ENCODE measurements at places on chromosomes 6 and 20. TPM values are rescaled to one million over a fixed set of nuclear protein-coding genes. Genes with fewer than 3 reads are reported as not detected.

DEFB125 gene
- total RNA-seq: not detected

SLC52A3 gene
- total RNA-seq: not detected

KCNG1 gene
- total RNA-seq: not detected

BIRC7 gene
- total RNA-seq: not detected

SIRPG gene
- 48.2 TPM for total RNA-seq

KCNQ2 gene
- 0.43 TPM for total RNA-seq

SLC22A2 gene
- not detected for total RNA-seq

TNF gene
- total RNA-seq: 13.8 TPM

FAM83D gene
- 1.3 TPM for total RNA-seq

EZR gene
- 176 TPM for total RNA-seq

FRK gene
- 0.06 TPM for total RNA-seq

RHAG gene
- not detected for total RNA-seq

DYNLT2 gene
- total RNA-seq: 3.1 TPM

- DNase-seq: no peak
These were observed 381.9 kb downstream of the THBS2 start for GRCh38 chr6:168871642-168872315.

- DNase-seq: no peak
These were observed 16.1 kb upstream of the ASF1A start for GRCh38 chr6:118877806-118878205.

- DNase-seq: no peak
These were observed 6.0 kb upstream of the QKI start for GRCh38 chr6:163408352-163408991.

- DNase-seq: no peak
These were observed 38.3 kb upstream of the HMGCLL1 start for GRCh38 chr6:55617272-55617671.

GRCh38 chr6:159044899-159045727 is at the start of gene TAGAP:
Gene TAGAP, minus strand, starts transcription at chr6:159044991. Its CDS starts 845 bp downstream, at chr6:159044146.
- DNase-seq: peak; percentile 82

- no peak for DNase-seq
These were observed 634.3 kb upstream of the MAP3K7 start for GRCh38 chr6:91221072-91221720.

GRCh38 chr6:118419448-118420394 is 128.4 kb upstream of the PLN start:
- DNase-seq: no peak

DNA sequence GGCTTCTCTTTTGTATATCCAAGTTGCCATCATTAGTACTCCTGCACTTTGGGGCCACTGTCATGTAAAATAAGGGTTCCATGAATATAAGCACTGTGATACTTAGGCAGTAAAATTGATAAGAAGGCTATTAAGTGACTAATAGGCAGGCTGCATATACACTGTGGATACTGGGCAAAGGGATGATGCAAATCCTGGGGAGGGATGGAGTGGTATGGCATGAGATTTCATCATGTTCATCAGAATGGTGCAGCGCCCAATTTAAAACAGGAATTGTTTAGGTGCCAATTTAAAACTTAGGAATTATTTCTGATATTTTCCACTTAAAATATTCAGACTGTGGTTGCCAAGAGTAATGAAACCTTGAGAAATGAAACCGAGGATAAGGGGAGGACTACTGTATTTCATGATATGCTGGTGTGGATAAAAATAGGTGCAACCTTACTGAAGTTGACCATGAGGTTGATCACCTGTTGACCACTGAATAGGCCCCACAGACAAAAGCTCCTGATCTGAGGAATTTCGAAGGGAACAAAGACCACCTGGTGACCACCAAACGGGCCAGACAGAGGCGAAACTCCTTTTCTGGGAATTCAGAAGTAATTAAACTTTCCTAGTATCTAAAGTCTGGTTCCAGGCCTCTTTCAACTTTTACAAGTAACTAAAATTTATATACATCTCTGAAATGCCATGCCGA is 4.9 kb upstream of the TRIM39 start:
- DNase-seq: no peak

- no peak for DNase-seq
These were observed 37.7 kb downstream of the PMEPA1 start for GRCh38 chr20:57672164-57672563.

GRCh38 chr20:1667502-1668085 is 10.0 kb upstream of the SIRPG start:
- no peak for DNase-seq

DNA sequence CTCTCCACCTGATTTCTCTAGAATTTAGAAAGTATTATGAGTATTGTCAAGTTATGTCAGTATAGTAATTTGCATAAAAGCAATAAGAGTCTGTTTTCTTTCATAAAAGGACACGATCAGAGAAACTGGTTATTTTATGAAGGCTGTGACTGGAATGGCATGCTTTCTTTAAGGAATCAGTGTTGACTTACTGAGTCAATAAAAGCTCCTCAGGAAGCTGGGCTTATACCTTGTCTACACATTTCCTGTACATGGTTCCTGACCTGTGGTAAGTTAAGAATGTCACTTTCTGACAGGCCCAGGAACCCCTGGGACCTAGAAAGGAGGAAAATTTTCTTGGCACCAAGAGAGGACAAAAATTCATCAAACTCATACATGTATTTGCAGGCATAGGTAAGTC is 1224.0 kb upstream of the ADGRB3 start:
- no peak for DNase-seq

DNA sequence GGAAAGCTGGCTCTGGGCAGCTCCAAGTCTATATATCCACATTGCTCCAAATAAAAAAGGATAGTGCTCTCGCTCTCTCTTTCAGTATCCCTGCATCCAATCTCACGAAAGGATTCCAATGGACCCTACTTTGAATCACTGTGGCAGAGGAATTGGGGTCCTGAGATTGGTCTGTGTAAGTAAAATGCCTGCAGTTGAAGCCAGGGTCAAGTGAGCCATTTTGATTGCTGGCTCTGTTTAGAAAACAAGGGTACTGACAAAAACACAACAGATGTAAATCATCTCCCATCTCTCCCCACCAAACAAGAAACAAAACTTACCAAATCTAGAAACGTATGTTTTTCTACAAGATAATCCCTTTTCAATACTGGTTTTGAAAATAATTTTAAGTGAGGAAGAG is 45.6 kb downstream of the RSPO3 start:
- DNase-seq: no peak

GRCh38 chr6:104281370-104281769 is 578.3 kb downstream of the HACE1 start:
- DNase-seq: no peak

DNA sequence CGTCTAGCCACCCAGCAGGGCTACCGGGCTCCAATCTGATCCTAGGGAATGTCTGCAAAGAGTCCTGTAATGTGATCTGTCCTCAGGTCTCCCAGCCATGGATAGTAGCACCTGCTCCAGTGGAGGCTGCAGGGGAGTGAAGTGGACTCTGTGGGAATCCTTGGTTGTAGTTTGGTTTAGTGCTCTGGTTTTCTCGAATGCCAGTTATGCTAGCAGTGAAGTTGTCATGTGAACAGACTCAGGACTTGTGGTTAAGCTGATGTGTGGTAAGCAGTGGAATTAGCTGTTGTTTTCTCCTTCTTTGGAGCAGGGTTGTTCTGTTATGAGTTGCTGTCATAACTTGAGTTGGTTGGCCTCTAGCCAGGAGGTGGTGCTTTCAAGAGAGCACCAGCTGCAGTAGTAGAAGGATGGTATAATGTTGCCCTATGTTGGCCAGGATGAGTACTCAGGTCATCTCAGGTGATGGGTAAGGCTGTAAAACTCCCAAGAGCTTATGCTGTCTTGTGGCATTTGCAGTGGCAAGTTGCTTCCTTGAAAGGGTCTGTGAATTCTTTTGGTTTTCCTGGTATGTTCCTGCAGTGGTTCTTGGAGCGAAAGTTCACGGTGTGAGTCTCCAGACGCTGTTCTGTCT is 390.2 kb downstream of the UTRN start:
- DNase-seq: no peak

DNA sequence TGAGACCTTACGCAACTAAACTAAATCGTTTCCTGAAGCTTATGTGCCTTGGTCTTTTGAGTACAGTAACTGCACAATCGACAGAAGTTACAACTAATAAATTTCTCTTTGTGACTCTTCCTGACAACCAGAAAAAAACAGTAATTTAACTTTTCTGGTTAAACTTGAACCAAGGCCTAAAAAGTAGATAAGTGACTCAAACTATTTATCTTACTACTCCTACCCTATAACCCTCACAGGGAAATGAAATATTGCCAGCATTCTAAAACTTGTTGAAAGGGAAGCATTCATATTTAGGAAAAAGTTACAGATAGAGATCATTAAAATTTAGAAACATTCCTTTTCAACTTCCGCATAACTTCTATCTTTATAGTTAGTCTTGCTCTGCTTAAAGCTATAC is 1034.4 kb downstream of the EYS start:
- DNase-seq: no peak

GRCh38 chr6:150652848-150653613 is 53.3 kb downstream of the PLEKHG1 start:
- no peak for DNase-seq

DNA sequence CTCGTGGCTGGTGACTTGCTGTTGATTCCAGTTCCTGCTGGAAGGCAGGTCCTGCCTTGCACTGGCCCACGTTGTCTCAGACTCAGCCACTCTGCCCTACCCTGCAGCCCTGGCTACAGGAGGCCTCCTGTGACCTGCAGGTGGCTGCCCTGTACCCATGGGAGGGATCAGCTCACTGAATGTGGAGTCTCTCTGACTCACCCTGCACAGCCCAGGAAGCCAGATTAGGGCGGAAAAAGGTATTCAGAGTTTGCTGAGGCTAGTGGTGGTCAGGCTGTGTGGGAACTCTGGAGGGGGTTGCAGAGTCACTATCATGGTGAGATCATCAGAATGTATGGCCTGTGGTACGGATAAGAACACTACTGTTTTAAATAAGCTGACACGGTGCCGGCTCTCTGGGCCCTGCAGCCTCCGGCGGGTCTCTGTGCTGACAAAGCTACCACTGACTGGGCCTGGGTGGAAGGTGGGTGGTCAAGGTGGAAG is 24.7 kb upstream of the PYGB start:
- no peak for DNase-seq

- DNase-seq: no peak
These were observed 30.7 kb downstream of the HUS1B start for GRCh38 chr6:626236-626635.

DNA sequence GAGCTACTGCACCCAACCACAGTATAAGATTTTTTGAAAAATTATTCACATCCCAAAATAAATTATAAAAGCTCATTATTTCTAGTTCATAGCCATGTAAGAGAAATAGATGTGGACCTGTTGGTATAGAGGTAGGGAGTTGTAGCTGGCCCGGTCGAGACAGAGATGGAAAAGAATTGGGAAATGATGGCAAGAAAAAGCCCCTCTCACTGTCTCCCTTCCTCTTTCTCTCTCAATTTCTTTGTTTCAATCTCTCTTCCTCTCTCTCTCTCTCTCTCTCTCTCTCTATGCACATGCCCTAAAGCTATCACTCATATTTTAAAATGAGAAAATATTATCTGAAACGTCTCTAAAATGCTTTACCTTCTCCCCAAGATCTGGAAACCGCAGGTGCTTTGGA is 80.7 kb upstream of the CD83 start:
- no peak for DNase-seq

DNA sequence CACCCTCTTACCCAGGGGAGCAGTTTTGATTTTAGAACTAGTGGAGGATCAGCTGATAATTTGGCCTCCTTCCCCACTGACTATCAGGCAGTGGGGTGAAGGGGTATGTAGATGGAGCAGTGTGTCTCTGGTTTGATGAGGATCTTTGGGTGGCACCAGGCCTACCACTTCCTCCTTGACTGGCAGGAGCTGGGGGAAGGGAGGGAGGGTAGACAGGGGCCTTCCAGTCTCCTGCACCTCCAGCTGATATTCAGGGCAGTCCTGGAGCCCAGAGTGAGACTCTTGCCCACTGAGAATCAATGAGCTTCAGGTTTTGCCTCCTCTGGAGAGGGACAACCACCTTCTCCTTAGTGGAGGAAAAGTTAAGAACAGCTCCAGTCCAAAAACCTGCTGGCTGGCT is 3.2 kb downstream of the DEF6 start:
- peak; percentile 55 for DNase-seq

DNA sequence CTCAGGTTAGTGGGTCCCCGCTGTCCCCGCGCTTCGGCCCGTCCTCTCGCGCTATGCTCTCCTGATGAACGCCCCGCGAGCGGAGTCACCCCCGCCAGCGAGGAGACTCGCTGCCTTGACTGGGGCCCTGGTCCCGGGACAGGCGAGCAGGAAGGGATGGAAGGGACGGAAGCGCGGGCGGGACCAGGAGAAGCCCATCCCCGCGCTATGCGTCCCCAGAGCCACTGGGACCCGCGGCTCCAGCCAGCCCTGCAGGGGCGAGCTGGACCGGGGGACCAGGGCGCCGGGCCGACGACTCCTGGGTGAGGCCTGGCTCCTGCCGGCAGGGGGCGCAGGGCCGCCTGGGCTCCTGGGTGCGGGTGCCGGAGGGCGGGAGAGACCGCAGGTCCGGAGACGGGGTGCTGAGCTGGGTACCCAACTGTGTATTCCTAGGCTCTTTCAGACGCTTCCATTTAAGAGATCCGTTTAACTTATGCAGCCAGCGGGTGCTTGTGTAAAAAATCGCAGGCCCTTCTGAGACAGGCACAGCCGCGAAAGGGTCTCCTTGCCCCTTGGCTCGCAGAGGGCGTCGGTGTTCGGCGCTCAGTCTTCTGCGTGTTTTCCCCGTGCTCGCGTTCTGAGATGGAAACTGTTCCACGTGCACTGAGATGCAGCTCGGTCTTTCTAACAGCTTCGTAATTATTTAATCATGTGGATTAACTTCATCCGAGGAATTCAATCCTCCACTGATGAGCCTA is 580 bp upstream of the SYCP2 start:
- DNase-seq: peak; percentile 65

DNA sequence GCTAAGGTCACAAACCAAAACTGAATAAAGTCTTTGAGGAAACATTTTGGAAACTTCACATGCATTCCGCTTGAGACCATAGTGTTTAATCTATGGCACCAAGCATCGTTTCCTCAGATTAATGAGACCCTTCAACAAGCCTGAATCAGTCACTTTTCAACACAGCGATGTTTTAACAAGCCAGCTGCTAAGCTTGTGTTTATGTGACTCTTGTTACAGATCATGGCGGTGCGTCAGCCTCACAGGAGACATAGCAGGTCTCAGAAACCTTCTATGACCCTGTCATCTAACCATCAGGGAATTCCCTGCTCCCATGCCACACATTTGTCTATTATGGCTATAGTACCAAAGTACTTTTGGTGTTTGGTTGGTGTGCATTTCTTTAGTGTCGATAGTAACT is 57.2 kb downstream of the MTFR2 start:
- DNase-seq: no peak

DNA sequence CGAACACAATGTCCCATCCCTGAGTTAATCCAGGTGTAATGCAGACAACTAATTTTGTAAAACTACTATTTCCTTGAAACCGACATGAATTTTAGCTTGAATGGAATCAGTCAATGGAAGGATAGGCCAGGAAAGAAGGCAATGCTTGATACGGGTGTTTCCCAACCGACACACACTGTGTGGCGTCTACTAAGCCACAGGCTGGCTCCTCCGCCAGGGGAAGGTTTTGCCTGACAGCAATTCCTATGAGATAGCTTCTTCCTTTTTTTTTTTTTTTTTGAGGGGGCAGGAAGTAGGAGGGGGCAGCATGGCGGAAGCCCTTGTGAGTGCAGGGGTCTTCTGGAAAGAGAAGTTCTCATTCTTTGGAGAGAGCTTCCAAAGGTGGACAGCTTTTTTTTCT is 12.0 kb upstream of the LAMA4 start:
- DNase-seq: no peak
